ENCODE measurements at places on chromosomes 1 and 21.

DNA sequence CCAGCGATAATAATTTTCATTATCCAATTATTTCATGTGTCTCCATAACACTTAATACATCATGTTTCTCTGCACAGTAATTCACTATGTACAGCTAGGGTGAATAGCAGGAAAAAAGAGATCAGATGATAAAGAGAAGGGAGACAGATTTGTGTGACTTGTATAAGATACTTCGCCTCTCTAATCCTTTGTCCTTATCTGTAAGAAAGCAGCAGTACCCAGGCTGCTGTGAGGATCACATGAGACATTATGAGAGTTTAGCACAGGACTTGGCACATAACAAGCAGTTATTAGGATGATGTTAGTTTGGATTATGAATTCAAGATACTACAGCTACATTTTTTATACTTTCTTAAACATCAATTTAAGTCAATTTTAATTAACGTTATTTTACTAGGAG lies 6.3 kb downstream of the ERG start:
- DNase-seq: no peak

DNA sequence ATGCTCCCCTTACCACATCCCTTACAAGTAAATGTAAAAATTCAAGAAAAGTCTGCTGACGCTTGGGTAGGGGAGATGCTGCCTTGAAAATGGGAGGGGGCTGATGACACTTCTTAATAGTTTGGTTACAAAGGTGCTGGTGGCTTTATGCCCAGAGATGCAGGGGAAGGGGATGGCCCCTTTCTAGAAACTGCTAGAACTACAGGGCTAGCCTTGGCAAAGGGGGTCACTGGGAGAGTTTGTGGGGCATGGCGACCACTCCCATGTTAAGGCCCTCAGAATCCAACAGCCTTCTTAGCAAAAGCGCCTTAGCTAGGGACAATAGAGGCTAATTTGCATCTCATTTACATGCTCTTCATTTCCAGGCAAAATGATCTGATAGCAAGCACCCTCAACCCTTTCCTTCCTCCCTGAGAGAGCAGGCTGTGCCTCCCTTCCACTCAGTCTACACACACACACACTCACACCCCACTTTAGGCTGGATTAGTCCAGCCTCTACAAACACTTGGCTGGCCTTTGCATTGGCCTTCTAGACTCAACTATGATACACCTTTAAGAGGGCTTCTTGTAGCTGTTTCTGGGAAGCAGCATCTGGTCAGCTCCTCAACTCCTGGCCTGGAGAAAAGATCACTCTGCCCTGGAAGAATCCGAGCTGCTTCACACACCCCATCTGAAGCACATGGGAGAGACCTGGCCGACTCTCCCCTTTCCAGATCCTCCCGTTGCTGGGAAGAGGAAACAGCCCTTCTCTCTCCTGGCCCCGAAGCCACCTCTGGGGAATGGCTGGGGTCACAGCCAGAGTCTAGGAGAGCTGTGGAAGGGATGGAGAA lies 1.7 kb downstream of the SEMA6C start:
- no peak for DNase-seq

DNA sequence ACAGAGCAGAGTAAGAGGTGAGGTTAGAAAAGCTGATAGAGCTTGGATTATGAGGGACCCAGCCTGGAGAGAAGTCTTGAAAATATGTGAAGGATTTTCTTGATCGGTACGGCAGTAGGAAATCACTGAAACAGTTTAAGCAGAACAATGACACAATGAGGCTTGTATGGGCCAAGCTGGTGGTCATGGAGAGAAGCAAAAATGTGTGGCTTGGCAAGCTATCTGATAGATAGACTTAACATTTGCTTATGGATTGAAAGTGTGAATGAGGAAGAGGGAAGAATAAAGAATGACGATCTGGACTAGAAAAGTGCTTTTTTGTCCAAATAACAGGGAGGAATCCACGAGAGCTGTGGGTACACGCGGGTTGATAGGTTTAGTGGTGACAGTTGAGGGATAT lies 15.4 kb upstream of the XPR1 start:
- DNase-seq: no peak

DNA sequence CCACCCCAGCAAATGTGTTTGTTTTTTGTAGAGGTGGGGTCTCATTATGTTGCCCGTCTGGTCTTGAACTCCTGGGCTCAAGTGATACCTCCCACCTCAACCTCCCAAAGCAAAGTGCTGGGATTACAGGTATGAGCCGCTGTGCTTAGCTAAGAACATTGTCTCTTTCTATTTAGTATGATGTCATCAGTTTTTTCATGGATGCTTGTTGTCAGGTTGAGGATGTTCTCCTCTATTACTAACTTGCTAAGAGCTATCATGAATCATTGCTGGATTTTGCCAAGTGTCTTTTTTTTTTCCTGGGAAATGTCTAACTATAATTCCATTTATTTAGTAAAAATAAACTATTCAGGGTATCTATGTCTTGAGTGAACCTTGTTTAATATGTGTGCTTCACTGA lies 19.0 kb upstream of the MPC2 start:
- no peak for DNase-seq

DNA sequence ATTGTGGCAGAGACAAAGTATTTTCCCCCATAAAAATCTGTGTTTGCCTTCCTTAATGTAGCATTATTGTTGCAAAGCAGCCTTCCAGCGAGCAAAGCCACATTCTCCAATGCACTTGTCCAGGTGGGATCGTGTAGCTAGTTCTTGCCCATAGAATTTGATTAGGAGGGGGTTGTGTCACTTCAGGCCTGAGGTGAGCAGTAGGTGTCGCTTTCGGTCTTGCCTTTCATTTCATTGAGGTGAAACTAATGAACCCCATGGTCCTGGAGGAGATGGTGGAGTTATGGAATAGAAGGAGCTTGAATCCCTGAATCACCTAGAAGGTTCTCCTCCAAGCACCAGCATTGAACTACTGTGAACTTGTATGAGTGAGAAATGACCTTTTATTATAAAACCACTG lies 318.9 kb upstream of the PBX1 start:
- DNase-seq: no peak

- no peak for DNase-seq
These were observed 22.4 kb downstream of the NADK start for GRCh38 chr1:1755852-1756251.

DNA sequence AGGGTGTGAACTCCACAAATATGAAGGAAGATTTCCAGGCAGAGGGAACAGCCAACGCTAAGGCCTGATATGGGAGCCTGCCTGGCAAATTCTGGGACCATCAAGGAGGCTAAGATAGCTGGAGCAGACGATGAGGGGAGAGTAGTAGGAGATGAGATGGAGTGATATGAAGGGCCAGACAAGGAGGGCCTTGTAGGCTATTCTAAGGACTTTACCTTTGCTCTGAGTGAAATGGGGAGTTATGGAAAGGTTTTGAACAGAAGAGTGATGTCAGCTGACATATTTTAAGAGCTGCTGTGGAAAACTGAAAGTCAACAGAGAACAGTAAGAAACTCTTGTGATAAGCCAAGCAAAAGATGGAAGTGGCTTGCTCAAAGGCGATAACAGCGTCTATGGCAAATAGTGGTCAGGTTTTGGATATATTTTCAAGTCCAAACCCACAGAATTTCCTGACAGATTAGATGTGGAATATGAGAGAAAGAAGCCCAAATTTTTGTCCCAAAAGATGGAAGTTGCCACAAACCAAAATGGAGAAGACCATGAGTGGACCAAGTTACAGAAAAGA lies 2.1 kb upstream of the TP53BP2 start:
- DNase-seq: no peak
